Activated CD4-positive, alpha-beta T cell treated with anti-CD3 and anti-CD28 coated beads, Interleukin-2, amount 50 U/mL, for 48 hours (primary cell): ENCODE measurements at places on chromosomes 1 and 21.
A peak's percentile ranks its signal among the peaks of the same experiment; 100 is the strongest.

DNA sequence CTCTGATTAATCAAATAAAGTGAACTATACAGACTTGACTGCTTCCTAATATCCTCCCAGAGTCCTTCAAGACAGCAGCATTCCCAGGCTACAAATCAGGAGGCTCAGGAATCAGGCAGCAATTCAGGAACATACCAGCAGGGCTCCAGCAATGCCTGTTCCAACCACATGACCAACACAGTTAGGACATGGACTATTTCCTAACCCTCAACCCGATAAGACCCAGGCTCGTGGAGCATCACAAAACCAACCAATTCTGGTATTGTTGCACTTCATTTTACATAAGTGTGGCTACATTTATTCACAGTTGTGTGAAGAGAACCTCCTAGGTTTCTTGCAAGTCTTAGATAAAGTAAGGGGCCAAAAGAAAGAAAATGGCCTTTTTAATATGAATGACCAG is 546.2 kb upstream of the ADGRL2 start:
- DNase-seq: no peak

GRCh38 chr1:159177272-159177907 is 6.0 kb downstream of the CADM3 start:
- DNase-seq: peak; percentile 22

DNA sequence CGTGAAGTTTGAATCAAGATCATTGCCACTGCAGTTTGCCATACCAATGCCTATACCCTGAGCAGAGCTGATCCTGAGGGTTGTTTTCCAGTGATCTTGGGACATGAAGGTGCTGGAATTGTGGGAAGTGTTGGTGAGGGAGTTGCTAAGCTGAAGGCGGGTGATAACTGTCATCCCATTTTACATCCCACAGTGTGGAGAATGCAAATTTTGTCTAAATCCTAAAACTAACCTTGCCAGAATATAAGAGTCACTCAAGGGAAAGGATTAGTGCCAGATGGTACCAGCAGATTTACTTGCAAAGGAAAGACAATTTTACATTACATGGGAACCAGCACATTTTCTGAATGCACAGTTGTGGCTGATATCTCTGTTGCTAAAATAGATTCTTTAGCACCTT is 78.6 kb downstream of the FMN2 start:
- DNase-seq: no peak

DNA sequence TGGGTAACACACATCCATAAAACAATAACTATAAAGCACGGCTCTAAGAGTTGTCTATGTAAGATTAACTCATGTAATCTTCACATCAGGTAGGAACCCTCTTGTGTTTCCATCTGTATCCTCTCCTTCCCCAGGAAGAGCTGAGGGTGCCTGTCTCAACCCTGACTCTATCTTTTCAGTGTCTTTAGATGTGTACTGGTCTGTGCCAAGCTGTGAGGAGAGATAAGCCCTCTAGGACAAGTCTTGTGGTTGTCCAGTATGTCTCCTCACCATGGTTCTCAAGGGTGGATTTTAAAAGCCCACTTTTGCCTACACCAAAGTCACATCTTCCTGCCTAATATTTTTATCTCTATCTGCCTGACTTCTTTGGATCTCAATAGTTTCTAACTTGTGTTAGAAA is 300.1 kb downstream of the KCNT2 start:
- no peak for DNase-seq

DNA sequence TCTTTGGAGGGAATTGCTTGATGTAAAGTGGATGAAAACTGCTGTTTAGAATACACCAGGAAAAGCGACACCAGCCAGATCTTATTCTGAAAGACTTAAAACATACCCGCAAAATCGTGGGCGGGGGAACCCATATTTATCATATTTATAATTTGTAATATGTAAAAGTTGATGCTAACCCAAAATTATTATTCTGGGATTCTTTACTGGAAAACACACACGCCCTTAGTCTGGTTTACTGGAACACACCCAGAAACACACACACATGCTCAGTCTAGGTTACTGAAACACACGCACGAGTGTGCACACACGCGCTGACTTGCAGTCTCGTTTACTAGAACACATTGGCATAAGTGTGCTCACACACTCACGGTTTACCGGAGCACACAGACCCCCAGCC is 32.5 kb downstream of the ATP5PO start:
- no peak for DNase-seq

GRCh38 chr1:34366875-34367624 is 190.3 kb downstream of the C1orf94 start:
- no peak for DNase-seq

GRCh38 chr1:167781558-167781957 is 59.8 kb downstream of the MPZL1 start:
- DNase-seq: no peak

GRCh38 chr1:36913016-36913415 is 121.3 kb downstream of the GRIK3 start:
- DNase-seq: no peak

DNA sequence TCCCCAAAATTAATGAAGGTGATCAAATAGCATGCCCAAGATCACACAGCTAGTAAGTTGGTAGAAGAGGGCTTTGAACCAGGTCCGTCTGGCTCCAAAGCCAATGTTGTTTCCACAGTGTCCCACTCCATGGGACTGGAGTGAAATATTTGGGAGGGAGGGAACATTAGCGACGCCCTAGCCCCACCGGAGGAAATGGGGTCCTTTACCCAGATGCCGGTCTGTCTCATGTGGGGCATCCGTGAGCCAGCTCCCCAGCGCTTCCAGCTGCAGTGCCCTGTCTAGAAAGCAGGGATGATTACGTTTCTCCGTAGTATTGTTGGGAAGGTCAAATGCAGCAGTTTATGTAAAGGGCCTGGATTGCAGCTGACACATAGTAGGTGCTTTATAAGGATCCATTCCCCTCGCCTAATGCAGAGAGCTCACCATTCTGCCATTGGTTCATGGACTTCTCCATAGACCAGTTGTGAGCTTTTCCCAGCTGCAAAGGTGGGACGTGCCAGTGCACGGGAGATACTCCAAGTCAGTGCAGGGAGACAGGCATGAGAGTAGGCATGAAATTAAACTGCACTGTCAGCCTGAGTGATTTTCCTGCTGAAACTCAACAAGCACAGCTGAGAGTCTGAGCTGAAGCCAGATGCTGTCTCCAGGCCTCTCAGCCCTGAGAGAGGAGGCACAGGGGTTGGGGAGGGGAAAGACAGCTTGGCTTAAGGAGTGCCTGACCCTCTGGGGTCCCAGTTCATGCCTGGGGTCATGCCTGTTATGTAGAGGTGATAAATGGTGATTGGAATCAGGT is 24.7 kb downstream of the QSOX1 start:
- DNase-seq: no peak

DNA sequence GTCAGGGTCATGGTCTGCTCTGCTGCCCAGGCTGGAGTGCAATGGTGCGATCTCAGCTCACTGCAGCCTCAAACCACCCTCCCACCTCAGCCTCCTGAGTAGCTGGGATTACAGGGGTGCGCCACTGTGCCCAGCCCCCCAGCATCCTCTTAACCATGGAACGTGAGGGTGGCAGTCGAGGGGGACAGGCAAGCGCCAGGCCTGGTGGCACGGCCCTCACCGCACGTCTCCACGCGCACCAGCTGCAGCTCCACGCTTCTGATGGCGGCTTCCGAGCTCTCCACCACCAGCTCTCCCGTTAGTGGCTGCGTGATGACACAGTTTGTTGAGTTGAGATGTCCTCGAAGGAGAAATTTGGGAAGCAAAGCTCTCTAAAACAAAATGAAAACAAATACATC is 39.1 kb downstream of the VPS26C start:
- DNase-seq: no peak

GRCh38 chr1:25651036-25651640 is 34.5 kb downstream of the MAN1C1 start:
- DNase-seq: no peak

- no peak for DNase-seq
Observed at GRCh38 chr1:198764748-198765147, 125.9 kb downstream of the PTPRC start.

DNA sequence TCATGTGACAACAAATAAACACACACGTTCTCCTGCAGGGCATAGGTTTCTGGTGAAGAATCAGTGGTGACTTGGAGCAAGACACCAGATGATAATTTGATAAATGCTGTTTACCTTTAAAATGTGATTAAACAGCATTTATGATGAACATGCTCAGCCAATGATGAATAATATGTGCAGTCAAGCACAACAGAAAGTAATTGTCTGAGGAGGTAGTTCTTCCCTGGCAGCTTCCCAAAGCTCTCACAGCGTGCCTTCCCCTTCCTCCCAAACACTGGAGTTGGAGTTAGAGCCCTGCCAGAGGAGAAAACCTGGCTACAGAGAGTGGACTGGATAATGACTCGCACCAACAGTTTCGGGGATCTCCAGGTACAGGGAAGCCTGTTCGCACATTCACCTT is 463.5 kb downstream of the SMYD3 start:
- DNase-seq: no peak

DNA sequence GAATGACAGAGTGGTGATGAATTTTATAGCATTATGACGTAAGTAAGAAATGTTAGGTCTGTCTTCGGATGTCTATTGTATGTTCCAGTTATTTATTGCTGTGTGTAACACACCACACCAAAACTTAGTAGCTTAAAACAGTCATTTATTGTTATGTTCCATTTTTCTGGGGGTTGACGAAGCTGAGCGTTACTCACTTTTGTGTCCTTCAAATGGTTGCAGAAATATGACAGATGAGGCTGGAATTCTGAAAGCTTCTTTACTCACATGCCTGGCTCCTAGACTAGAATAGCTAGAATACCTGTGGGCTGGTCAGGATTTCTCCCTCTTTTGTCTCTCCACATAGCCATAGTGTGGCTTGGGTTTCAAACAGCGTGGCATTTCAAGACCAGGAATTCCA is 62.1 kb upstream of the S1PR1 start:
- DNase-seq: no peak

DNA sequence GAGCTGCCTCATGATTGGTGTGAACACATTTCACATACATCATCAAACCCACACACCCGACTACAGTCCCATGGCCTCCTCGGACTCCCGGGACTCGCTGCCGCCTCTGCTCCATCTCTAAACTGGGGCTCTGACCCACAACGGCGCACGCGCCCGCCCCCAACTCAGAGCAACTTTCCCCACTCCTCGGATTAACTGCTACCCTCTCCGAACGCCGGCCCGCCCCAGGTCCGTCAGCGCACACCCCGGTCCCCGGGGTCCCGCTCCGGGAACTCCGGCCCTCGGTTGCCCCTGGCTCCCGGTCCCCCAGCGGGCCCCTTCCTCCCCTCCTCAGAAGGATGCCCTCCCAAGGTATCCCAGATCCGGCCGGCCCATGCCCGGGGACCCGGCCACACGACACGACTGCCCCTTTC is 740 bp downstream of the DSTYK start:
- DNase-seq: peak; percentile 51

- DNase-seq: no peak
Observed at GRCh38 chr1:11187000-11187399, 2.2 kb upstream of the ANGPTL7 start.

GRCh38 chr1:181208967-181209366 is 120.5 kb downstream of the IER5 start:
- DNase-seq: no peak
